Activated naive CD4-positive, alpha-beta T cell treated with anti-CD3 and anti-CD28 coated beads for 36 hours (primary cell): ENCODE measurements at places on chromosomes 4 and X.

GRCh38 chr4:168162604-168163003 is 70.3 kb downstream of the ANXA10 start:
- no peak for DNase-seq

- DNase-seq: no peak
These were observed 70.7 kb upstream of the HCCS start for GRCh38 chrX:11040405-11040804.

- no peak for DNase-seq
These were observed 148.8 kb upstream of the EDNRA start for GRCh38 chr4:147332091-147332490.

GRCh38 chr4:85828027-85828890 is 353.3 kb downstream of the ARHGAP24 start:
- no peak for DNase-seq

DNA sequence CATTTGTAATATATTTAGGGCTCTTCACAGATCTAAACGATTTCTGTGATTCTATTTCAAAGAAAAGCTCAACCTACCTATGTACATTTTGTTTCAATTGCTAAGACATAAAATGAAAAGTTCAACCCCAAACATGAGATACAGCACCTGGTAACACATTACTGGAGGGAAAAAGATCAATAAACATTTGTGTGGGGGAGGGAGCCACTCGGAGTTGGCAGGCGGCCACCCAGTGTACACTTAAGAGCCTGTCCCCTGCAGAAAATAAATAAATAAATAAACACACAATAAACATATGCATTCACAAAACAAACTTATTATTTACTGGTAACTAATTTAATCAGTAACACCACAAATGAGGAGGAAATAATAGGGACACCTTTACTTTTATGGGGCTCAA is 19.3 kb downstream of the PRSS48 start:
- DNase-seq: no peak
